IPS DF 6.9 (cell line): ENCODE measurements at places on chromosomes 5 and 9.

DNA sequence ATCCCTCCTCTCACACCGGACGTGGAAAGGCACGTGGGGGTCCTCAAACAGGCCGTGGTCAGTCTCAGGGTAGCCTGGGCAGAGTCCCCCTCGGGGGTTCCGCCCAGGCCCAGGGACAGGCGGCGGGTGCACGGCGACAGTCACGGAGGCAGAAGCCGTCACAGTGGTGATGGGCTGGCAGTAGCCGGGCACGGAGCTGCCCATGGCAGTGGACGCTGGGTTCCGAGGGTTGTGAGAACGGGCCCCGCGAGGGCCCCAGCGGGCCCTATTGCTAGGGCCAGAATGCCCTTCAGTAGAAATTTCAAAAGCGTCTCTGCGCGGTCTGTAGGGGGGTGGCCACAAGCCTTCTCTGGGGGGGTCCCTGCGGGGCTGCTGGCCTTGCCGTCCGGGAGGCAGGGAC, 69.8 kb downstream of the PTCH1 start:
- DNase-seq, result no peak

DNA sequence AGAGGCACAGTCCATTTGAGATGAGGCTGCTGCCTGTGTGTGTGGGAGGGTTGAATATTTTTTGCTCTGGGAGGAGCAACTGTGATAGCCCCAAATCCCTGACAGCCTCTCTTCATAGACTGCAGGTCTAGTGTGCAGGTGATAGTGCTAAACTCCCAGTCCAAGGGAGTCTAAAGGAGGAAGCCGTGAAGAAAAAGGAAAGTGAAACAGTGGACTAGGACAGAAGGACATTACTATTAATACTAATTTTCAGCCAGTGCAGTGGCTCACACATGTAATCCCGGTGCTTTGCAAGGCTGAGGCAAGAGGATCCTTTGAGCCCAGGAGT, 295.0 kb downstream of the PDE4D start:
- no peak for DNase-seq

DNA sequence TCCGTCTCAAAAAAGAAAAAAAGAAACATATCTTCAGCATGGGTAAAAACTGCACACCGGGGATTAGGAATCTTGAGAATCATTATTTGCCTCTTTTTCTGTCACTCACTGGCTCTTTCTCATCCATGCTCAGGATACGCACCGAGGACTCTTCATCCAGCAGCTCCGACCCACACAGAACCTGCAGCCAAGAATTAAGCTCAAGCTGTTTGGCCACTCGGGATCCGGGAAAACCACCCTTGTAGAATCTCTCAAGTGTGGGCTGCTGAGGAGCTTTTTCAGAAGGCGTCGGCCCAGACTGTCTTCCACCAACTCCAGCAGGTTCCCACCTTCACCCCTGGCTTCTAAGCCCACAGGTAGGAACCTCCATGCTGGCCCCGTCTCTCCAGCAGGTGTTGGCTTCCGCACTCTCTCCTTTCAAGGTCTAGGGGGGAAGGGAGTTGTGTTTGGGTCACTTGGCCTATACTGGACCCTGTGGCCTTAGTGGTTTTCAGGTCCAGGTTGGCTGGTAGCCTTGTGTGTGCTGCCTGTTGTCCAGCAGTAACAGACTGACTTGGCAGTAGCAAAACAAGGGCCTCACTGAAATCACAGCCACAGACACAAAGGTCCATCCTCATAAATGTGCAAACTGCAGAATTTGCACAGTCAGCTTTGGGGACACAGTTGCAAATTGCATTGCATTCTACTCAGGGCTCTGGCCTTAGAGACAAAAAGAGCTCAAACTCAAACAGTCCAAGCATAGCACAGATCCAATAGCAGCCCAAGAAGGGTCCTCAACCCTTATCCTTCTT, 44.5 kb upstream of the CTSL start:
- DNase-seq, result no peak

DNA sequence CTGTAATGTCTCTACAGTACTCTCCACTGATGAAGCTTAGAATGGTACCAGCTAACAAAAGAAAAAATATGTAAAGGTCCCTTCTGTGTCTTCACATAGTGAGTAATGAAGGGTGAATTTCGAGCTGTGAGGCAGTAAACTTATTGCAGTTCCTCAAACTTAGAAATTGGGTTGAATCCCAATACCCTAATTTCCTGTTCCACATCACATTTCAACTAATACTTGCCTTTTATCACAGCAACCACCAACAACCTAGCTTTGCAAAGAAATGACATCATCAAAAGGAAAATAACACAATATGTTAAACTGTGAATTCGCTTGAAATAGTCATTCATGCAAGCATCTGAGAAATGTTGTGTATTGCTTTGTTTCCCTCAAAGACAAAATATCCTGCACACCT, 9.4 kb upstream of the TNFAIP8 start:
- DNase-seq, result no peak
